ENCODE measurements at places on chromosomes 5 and 9. TPM values are rescaled to one million over a fixed set of nuclear protein-coding genes. Genes with fewer than 3 reads are reported as not detected.

Gene EHMT1
- polyA plus RNA-seq, result 143 TPM

Gene ANKRD18B
- 0.69 TPM for polyA plus RNA-seq

GRCh38 chr9:122200960-122201595 lies 27.7 kb downstream of the LHX6 start:
- no peaks in the 10 kb centered on the region for H3K36me3 ChIP-seq
- peaks cover 3% of the 10 kb centered on the region for H3K4me1 ChIP-seq
- no peak overlapping the region for H3K27ac ChIP-seq
- DNase-seq, result no peak
- H3K27me3 ChIP-seq, result no peaks in the 10 kb centered on the region
- H3K4me3 ChIP-seq, result no peak overlapping the region

DNA sequence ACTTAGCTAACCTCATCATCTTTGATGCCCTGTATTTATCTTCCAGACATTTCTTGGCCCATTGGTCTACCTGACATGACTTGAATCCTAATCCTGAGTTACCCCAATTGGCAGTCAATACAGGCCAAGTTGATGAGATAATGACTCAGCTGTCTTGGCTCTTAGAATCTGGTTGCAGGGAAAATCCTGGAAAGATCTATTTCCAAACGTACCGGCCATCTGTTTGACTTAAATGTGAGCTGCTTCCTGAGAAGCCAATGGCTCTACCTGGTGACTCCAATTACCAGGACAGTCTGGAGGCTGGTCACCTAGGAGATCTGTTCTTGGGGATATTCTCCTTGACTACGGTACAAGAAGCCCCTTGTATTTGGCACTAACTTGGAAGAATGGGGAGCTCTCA lies 475.2 kb upstream of the BRINP1 start:
- H3K4me3 ChIP-seq, result no peak overlapping the region
- H3K27ac ChIP-seq, result no peak overlapping the region
- no peaks in the 10 kb centered on the region for H3K27me3 ChIP-seq
- H3K4me1 ChIP-seq, result peaks cover 2% of the 10 kb centered on the region
- DNase-seq, result no peak

- H3K36me3 ChIP-seq, result peaks cover 80% of the 10 kb centered on the region
- no peak for DNase-seq
- H3K4me1 ChIP-seq, result no peaks in the 10 kb centered on the region
- no peaks in the 10 kb centered on the region for H3K27me3 ChIP-seq
- H3K27ac ChIP-seq, result no peak overlapping the region
- no peak overlapping the region for H3K4me3 ChIP-seq
Measured at GRCh38 chr9:36204906-36205547, 14.3 kb downstream of the CLTA start.

DNA sequence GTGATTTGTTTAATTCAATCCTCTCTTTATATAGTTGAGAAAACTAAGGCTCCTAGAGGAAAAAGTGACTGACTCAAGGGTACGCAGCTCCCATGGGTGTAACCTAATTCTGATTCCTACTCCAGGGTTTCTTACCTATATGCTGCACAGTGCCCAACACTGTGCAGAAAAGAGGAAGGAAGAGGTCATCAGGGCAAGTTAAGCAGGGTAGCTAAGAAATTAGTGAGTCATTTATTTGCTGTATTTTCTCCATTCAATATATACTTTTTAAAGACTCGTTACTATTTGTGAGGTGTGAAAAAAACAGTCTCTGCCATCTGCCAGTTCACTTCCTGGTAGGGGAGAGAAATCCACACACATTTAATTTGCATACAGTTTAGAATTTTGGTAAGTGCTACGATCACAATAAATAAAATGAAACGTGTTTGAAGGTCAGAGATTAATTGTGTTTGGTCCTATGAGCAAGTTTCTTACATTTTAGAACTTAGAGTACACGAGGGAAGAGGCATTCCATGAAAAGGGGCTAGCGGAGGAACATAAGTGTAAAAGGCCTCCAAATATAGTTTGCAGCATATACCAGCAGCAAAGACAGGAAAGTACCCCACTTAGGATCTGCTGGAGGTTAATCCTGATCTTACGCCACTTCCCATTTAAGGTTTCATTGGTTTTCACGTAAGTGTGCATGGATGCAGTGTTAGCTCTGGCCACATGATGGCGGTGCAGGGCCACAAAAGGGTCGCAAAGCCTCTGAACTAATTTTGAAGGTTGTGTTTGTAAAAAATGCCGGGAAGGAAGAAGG lies 59.9 kb upstream of the TLR4 start:
- no peak overlapping the region for H3K27ac ChIP-seq
- no peaks in the 10 kb centered on the region for H3K27me3 ChIP-seq
- H3K4me1 ChIP-seq, result no peaks in the 10 kb centered on the region

Gene PTPN3
- polyA plus RNA-seq, result 2.0 TPM

Gene CSF2
- polyA plus RNA-seq, result not detected

GRCh38 chr9:114413861-114414301 lies 26.1 kb upstream of the AKNA start:
- H3K27me3 ChIP-seq, result no peaks in the 10 kb centered on the region
- no peak overlapping the region for H3K4me3 ChIP-seq
- H3K36me3 ChIP-seq, result no peaks in the 10 kb centered on the region
- DNase-seq, result no peak

DNA sequence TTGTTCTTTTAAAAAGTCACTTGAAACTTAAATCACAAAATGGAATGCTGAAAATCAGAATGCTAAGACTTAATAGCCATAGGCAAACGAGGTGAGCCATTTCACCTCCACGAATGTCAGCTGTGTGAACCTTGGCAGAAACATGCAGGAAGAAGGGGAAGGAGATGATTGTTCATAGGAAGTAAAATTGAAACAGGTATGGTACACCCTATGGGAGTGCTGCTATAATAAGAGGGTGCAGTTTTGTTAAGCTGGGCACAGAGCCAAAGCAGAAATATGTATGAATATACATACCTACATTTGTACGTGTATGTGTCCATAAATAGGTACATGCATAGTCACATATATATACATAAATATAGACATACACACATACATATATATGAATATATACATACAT lies 51.0 kb upstream of the SPINK5 start:
- no peaks in the 10 kb centered on the region for H3K27me3 ChIP-seq
- DNase-seq, result no peak
- H3K4me1 ChIP-seq, result no peaks in the 10 kb centered on the region
- no peak overlapping the region for H3K27ac ChIP-seq
- no peak overlapping the region for H3K4me3 ChIP-seq
- no peaks in the 10 kb centered on the region for H3K36me3 ChIP-seq

DNA sequence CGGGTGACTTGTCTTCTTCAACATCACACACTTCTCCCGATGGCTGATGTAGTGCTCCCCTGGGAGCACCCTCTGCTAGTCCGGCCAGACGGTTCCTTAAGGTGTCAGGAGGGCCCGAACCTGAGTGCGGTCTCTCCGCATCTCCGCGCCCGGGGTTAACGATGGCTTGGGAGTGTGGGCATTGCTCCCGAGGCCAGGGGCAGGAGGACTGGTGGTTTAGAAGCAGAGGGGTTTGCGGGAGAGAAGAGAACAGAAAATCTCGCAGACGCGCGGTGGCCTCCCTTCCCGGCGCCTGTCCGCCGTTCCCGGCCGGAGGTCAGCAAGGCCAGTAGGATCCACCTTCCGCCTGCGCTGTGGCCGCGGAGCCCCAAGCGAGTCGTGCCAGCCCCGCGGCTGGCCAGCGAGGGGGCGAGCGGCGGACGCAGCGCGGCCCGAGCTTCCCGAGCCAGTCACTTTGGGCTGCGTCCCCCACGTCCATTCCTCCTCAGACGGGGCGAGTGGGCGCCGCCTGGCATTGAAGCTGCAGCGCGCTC lies 700 bp downstream of the CDO1 start:
- H3K4me1 ChIP-seq, result no peaks in the 10 kb centered on the region
- no peaks in the 10 kb centered on the region for H3K27me3 ChIP-seq
- peak overlapping the region; percentile 70 for H3K4me3 ChIP-seq
- H3K36me3 ChIP-seq, result peaks cover 3% of the 10 kb centered on the region
- peak; percentile 66 for DNase-seq

Gene FOXD4
- 0.08 TPM for polyA plus RNA-seq

Gene CCNH
- polyA plus RNA-seq, result 41.8 TPM

DNA sequence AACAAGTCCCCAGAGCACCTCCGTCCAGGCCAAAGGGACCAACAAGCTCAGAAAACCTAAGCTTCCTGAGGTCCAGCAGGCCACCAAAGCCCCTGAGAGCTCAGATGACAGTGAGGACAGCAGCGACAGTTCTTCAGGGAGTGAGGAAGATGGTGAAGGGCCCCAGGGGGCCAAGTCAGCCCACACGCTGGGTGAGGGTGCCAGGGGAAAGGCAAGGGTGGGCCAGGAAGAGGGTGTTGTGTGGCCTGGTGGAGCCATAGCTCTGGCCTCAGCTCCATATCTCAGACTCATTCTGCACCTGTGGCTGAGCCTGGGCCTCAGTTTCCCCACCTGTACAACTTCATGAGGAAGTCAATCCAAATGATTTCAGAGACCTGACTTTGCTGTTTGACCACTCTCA lies 20.7 kb downstream of the CD74 start:
- H3K27me3 ChIP-seq, result no peaks in the 10 kb centered on the region
- H3K36me3 ChIP-seq, result peaks cover 66% of the 10 kb centered on the region
- H3K4me3 ChIP-seq, result no peak overlapping the region

- no peaks in the 10 kb centered on the region for H3K27me3 ChIP-seq
- no peak for DNase-seq
- no peak overlapping the region for H3K27ac ChIP-seq
- no peaks in the 10 kb centered on the region for H3K4me1 ChIP-seq
- no peaks in the 10 kb centered on the region for H3K36me3 ChIP-seq
Measured at GRCh38 chr5:125480911-125481310, 734.5 kb upstream of the ZNF608 start.

Gene C5orf52
- polyA plus RNA-seq, result not detected

DNA sequence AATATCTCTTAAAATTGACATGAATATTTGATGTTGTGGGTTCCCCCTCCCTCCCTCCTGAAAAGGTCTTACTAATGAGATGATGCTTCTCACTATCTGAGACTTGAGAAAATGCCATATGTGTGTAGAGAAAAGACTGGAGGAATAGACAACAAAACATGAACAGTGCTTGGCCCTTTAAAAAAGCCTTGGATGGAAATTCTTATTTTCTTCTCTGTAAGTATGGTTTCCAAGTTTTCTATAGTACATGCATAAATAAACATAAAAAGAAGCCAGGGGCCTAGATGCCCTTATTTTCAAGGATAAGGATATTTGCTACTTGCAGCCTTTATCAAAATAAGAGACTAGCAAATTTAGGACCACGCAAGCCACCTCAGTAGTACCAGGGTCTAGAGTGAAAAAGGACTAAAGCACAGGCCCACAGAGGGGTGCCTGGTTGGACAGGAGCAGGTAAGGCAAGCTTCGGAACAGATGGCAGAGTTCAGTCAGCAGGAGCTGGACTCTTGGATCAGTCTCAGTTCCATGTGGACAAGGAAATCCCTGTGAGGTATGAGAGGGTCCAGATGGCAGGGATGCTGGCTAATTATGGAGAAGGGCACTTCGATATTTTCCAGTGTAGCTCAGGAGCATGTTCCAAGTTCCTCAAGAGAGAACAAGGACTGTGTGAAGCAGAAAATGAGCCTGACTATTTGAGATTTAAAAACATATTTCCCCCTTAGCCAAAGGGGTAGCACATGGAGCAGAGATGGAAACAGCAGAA lies 4.6 kb upstream of the ANP32B start:
- H3K4me3 ChIP-seq, result no peak overlapping the region
- no peaks in the 10 kb centered on the region for H3K36me3 ChIP-seq
- no peak overlapping the region for H3K27ac ChIP-seq
- no peak for DNase-seq

Gene IFNA2
- not detected for polyA plus RNA-seq

DNA sequence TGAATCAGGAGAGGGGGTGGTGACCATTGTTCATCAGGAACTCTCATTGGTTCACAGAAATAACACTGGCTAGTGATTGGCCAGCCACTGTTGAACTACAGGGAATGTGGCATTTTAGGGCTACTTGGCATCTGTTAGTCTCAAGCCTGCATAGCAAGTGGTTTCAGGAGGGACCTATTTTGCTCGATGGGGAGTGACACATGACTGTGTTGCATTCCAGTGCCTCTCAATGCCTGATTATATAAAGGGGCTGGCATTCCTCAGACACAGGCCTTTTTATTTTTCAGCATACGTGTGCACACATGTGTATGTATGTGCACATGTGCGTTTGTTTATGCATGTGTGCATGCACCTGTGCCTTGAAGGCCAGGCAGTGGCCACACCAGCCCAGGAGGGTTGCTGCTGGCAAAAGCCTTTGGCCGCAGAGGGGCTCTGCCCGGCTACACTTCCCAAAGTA lies 23.2 kb downstream of the FGD3 start:
- no peaks in the 10 kb centered on the region for H3K27me3 ChIP-seq
- no peaks in the 10 kb centered on the region for H3K36me3 ChIP-seq
- H3K4me3 ChIP-seq, result no peak overlapping the region
- peak overlapping the region; percentile 71 for H3K27ac ChIP-seq
- peaks cover 26% of the 10 kb centered on the region for H3K4me1 ChIP-seq

Gene PAEP
- 0.19 TPM for polyA plus RNA-seq
